Hematopoietic multipotent progenitor cell treated with erythropoietin and hydrocortisone succinate and interleukin-3 and kit ligand, for 15 days (in vitro differentiated cells): ENCODE measurements at places on chromosomes 11 and 22.

GRCh38 chr11:122304306-122304705 is 188.3 kb upstream of the BLID start:
- DNase-seq: no peak

DNA sequence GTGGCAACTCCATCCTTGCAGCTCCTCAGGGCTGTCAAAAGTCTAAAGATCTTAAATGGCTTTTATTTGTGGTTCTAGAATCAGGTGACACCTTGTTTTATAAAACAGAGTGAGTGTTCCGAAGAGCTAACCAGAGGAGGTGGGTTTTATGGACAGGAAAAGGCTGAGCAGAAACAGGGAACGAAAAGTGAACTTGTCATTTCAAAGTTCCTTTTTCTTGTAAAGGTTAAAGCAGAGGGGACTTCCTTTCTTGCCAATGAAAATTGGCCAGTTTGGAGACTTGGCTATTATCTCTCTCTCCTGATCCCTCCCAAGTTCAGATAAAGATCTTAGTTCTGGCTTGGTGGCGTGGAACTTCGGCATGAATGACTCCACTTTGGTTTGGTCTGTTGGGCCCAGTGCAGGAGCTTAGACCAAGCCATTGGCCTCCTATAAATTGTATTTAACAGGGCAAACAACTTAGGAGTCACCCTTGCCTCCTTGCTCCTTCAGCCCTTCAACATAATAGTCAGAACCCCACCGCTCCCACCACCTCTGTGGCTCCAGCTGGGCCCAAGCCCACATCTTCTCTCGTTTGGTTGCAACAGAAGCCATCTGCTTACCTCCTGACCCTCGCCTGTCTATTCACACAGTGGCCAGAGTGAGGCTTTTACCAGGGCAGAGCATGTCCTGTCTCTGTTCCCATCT is 102.4 kb upstream of the THY1 start:
- no peak for DNase-seq

DNA sequence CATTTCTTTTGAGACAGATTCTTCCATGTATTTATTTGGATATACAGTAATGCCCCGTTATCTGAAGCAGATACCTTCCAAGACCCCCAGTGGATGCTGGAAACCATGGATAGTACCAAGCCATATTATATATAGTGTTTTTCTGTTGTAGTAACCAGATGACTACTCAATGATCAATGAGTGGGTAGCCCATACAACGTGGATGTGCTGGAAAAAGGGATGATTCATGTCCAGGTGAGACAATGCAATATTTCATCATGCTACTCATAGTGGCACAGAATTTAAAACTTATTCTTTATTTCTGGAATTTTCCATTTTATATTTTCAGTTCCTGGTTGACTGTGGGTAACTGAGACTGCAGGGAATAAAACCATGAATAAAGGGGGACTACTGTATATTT is 427.5 kb downstream of the METTL15 start:
- no peak for DNase-seq

DNA sequence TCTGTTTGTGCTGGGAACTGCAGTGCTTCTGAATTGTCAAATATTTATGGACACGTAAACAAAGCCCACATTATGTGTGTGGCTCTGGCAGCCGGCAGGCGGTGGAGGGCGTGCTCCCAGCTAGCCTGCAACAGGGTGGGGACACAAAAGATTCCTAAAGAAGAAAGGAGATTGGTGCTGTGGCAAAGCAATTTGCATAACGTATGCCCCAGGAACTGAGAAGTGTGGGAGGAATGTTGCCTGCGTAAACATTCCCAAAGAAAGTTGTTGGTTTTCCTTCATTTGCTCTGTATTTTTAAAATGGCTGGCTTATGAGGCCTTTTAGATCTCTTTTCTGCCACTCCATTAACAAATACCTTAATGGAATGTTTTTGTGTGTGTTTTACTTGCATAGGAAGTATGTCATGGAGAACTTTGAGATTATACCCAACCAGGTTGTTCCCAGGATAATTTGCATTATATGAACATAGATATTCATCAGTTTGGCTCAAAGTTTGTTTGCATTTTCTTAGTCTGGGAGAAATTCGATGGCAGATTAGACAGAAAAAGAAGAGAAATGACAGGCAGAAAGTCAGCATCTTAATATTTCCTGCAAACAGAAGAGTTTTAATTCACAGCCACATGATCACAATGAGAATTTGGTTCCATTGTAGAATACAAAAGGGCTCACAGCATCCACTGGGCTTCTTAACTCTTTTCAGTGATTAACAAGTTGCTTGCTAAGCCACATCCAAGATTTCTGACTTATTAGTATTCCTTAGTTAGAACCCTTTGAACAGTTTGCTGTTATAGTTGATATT is 41.8 kb upstream of the DLAT start:
- DNase-seq: no peak

DNA sequence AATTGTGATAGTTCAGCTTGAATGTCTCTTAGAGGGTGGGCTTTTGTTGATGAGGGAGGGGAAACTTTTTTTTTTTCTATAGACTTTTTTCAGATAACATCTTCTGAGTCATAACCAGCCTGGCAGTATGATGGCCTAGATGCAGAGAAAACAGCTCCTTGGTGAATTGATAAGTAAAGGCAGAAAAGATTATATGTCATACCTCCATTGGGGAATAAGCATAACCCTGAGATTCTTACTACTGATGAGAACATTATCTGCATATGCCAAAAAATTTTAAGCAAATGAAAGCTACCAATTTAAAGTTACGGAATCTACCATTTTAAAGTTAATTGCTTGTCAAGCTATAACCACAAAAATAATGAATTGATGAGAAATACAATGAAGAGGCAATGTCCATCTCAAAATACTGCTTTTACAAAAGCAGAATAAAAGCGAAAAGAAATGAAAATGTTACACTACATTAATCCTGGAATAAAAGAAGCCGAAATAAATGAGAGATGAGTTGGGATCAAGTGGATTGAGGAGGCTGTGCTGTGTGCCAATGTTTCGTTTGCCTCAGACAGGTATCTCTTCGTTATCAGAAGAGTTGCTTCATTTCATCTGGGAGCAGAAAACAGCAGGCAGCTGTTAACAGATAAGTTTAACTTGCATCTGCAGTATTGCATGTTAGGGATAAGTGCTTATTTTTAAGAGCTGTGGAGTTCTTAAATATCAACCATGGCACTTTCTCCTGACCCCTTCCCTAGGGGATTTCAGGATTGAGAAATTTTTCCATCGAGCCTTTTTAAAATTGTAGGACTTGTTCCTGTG is 3.9 kb downstream of the MALAT1 start:
- peak; percentile 65 for DNase-seq

DNA sequence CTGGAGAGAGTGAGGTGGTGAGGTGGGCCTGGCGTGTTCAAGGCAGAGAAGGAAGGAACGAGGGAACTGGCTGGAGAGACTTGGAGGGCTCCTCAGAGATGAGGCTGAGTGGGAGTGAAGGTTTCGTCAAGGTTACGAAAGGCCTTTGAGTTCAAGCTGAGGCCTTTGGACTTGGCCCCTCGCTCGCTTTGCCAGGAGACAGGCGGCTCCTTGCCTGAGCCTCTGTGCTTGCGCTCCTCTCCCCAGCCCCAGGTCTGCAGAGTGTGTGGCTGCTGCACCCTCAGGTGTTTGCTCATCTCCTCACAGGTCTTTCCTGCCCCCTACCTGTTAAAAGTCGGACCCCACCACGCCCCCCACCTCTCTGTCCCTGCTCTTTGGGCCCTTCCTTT is 91.6 kb downstream of the ATXN10 start:
- no peak for DNase-seq

DNA sequence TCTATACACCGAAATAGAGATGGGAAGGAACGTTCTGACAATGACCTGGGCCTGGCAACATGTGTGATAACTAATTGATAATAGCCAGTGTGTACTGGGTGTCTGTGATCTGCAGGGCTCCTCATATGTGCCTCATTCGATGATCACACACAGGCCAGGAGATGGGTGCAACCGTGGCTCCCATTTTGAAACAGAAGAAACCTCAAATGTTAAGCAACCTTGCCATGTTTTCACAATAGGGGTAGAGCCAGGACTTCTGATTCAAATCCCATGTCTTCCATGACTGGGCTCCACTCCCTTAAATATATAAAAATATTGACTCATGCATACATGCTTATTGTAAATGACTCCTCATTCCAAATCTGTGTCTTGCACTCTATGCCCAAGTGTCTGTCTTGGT is 11.1 kb downstream of the APOL3 start:
- DNase-seq: peak; percentile 40

GRCh38 chr11:44607319-44607962 is 42.0 kb downstream of the CD82 start:
- DNase-seq: peak; percentile 43

GRCh38 chr11:106399076-106399511 is 321.6 kb downstream of the AASDHPPT start:
- no peak for DNase-seq
